CD4-positive, alpha-beta T cell treated with Interleukin-4 for 4 hours (primary cell): ENCODE measurements at places on chromosomes 2 and 18.
A peak's percentile ranks its signal among the peaks of the same experiment; 100 is the strongest.

GRCh38 chr18:70617020-70617763 lies 328.3 kb downstream of the SOCS6 start:
- DNase-seq = no peak

GRCh38 chr2:79630972-79631557 lies 118.2 kb downstream of the CTNNA2 start:
- DNase-seq = no peak

- no peak for DNase-seq
These were observed 29.2 kb downstream of the CAPN14 start for GRCh38 chr2:31188131-31188530.

GRCh38 chr2:62219407-62220159 lies 23.7 kb downstream of the B3GNT2 start:
- no peak for DNase-seq

DNA sequence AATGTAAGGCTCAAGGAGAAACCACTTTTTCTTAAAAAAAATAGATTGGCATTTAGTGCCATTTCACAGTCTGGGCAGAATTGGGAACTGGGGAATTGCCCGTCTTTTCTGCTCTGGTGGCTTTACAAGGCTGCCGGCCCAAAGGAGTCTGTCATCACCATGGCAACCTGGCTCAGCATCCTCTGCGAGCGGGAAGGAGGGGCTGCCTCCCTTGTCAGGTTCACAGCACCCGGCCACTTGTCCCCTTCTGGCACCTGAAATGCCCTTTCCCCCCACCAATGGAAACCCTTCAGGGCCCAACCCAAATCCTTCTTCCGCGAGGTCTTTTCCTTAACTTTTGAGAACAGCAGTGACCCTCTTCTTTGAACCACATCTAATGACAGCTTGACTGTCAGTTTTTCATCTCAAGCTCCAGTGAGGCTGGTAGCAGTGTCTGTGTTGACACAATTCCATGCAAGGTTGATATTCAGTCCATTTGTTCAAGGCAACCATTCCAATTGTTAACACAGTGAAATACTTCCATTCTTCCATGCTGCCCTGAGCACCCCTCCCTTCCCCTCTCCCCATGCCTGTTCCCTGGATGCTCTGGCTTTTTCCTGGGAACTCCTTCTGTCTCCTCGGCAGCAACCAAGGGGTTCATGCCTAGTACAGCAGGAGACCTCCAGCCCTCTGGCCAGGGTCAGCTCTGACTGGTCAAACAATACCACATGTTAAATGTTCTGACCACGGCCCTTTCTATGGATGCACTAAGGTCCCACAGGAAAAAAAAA lies 79.6 kb downstream of the DNER start:
- DNase-seq = no peak

DNA sequence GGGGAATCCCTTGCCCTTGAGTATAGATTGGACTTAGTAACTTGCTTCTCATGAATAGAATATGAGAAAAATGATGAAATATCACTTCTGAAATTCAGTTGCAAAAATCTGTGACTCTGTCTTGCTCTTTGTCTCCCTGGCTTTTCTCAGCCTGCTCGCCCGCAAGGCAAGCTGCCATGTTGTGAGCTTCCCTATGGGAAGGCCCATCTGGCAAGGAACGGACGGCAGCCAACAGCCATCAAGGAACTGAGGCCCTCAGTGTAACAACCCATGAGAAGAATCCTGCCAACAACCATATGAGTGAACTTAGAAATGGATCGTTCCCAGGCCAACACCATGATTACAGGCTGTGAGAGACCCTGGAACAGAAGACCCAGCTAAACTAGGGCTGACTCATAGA lies 58.4 kb upstream of the PGAP1 start:
- no peak for DNase-seq

- DNase-seq = no peak
These were observed 186.1 kb upstream of the RAB12 start for GRCh38 chr18:8423051-8423557.

DNA sequence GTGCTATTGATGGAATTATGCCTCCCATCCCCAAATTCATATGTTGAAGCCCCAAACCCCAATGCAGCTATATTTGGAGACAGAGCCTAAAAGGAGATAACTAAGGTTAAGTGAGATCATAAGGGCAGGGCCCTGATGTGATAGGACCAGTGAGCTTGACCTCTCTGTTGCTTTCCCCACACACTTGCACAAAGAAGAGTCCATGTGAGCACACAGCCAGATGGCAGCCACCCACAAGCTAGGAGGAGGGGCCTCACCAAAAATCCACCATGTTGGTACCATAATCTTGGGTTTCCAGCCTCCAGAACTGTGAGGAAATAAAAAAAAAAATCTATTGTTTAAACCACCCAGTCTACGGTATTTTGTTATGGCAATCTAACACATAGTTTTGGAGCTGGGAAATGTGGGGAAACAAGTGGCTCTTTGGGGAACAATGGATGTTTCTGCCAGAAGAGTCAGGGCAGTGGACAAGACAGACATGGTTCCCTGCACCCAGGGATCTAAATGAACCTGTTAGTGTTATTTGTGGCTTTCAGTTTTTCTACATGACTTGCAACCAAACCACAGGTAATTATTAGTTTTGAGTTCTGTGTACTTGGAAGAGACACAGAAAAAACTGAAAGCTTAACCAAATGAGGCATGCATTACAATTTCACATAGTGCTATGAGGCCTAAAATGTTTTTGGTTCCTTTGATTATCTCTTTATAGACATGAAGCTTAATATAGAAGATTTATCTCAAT lies 259.1 kb downstream of the LTBP1 start:
- DNase-seq = no peak

- DNase-seq = no peak
These were observed 7.6 kb upstream of the SPDYA start for GRCh38 chr2:28802975-28803429.

GRCh38 chr2:151817929-151818328 lies 10.3 kb downstream of the ARL5A start:
- no peak for DNase-seq

- DNase-seq = no peak
These were observed 121.4 kb downstream of the CTAGE1 start for GRCh38 chr18:22296304-22296703.

DNA sequence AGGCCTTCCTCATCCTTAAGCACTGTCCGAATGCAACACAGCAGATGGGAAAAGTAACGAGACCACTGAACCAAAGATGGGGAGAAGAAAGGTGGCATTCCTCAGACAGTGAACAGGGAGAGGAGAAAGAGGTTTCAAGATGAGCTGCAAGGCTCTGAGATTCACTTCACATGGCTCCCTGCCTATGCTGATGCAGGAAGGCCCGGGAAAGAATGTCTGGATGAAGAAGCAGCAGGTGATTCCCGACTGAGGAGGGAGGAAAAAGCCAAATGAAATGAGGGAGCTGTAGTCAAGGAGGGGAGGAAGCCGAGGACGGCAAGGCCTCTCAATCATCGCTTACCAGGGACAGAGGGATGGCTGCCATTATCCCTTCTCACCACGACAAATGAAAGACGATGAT lies 98.5 kb upstream of the BOD1L2 start:
- DNase-seq = no peak

DNA sequence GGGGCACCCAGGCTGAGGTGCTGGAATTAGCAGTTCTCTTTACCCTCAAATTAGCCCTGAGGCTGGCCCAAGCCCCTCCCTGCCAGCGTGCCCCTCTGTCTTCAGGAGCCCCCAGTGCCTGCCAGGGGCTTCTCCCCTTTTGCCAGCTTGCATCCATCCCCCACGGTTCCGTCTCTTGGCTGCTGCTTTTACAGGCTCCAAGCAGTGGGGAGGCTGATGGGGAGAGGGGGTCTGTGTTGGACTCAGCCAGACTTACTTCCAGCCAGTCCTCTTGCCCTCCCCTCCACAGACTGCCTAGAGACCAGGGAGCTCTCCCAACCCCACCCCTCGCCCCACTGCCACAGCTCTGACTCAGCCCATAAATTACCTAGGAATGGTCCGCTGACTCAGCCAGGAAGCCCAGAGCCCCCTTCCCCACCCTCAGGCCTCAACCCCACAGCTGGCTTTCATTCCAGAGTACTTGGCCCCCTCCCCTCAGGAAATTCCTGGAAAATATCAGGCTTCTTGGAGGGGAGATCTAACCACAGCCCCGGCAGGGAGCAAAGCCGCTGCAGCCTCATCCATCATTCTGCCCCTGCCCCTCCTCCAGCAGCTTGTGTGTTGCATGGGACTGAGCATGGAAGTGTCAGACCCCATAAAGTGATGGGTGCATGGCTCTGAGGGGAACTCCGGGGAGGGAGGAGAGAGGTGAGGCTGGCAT lies 184.6 kb downstream of the ZFP36L2 start:
- no peak for DNase-seq

DNA sequence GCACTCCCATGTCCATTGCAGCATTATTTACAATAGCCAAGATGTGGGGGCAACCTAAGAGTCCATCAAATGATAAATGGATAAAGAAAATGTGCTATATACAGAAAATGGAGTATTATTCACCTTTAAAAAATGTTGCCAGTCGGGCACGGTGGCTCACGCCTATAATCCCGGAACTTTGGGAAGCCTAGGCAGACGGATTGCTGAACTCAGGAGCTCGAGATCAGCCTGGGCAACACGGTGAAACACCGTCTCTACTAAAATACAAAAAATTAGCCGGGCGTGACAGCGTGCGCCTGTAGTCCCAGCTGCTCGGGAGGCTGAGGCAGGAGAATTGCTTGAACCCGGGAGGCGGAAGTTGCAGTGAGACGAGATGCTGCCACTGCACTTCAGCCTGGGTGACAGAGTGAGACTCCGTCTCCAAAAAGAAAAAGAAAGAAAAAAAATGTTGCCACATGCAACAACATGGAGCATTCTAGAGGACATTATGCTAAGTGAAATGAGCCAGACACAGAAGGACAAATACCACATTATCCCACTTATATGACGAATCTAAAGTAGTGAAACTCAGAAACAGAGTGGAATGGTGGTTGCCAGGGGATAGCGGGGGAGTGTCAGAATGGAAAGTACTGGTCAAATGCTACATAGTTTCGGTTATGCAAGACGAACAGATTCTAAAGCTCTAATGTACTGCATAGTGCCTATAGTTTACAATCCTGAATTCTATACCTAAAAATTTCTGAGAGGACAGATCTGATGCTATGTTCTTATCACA lies 1385.6 kb upstream of the TMEFF2 start:
- no peak for DNase-seq

DNA sequence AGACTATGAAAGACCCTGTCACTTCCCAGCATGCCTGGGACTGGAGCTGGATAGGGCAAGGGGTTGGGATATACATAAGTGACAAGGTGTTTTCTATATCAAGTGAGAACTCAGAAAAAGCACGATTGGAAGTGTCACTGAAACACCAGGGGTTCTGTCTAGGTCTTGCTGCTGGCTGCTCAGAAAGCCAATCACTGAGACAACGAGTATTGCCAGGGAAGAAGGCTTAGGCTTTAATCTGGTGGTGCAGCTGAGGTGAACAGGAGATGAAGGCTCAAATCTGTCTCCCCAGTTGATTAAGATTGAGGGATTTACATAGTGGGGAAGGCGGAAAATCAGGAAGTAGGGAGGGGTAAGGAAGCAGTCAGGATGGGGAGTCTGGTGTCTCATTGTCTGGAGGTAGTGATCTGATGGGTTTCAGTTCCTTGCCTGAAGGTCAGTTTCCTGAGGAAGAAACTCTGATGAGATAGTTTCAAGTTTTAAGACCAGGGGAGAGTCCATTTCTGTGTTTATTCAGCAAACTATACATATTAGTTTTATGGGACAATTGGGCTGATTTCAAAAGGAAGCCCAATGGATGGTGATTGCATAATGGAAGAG lies 3.5 kb upstream of the C2orf74 start:
- no peak for DNase-seq

DNA sequence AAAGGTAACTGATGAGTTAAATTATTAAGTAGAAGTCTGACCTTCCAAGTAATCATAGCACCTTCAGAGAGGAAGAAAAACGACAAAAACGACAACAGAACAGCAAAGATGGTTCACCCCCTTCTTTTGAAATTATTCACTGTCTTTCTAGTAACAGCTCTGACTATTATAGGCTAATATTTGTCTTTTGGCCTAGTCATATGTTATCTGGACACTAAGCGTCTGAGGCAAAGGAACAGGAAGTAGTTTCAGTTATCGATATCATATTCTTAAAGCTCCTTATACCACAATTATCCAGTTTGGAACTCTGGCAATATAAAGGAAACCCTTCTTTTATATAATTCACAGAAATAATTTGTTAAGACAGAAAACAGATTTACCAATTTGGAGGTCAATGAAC lies 27.6 kb upstream of the SLC40A1 start:
- DNase-seq = no peak

- no peak for DNase-seq
These were observed 51.2 kb downstream of the LIMS1 start for GRCh38 chr2:108585436-108585835.

DNA sequence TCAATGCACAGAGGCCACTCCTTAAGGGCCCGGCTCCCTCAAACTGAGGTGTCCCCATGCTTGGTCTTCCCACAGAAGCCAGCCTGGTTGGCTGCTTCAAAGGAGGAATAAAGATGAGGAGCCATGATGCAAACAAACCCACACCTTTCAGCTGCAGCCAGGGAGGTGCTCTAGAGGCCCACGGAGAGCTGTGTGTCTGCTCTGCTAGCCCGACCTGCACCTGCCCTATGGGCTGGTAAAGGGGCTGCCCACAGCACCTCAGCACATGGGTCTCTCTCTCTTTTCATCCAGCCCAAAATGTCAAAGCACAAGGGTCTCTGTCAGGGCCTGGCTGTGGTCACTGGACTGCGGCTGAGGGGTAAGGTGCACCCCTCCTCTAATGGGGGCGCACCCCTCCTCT lies 132.1 kb downstream of the MSH2 start:
- DNase-seq = no peak

GRCh38 chr2:216648105-216648504 lies 14.9 kb downstream of the IGFBP2 start:
- DNase-seq = no peak

- DNase-seq = peak; percentile 42
These were observed 864 bp upstream of the XPO1 start for GRCh38 chr2:61538920-61539520.

- no peak for DNase-seq
These were observed 67.4 kb downstream of the UBE2E3 start for GRCh38 chr2:181047829-181048228.

- DNase-seq = no peak
These were observed 761.6 kb downstream of the DSC3 start for GRCh38 chr18:30280861-30281470.

DNA sequence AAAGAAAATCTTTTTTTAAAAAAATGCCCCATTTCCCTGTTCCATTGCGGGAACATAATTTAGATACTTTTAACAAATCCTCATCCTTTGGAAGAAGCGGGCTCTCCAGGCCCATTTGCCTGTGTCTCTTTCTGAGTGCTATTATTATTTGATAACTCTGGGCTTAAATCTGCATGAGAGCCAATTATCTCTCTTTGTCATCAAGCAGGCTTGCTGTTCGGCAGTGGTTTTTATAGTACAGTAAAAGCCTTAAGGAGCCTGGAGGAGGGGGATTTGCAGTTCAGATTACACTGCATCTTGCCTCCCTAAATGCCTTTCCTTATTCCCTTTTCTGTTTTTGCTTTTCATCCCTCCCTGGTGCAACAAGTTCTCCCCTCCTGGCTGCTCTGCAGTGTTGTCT lies 50.6 kb downstream of the CELF4 start:
- DNase-seq = no peak

- no peak for DNase-seq
These were observed 28.9 kb downstream of the RRM2 start for GRCh38 chr2:10151462-10151861.
